ENCODE measurements at places on chromosomes 7 and 10.

DNA sequence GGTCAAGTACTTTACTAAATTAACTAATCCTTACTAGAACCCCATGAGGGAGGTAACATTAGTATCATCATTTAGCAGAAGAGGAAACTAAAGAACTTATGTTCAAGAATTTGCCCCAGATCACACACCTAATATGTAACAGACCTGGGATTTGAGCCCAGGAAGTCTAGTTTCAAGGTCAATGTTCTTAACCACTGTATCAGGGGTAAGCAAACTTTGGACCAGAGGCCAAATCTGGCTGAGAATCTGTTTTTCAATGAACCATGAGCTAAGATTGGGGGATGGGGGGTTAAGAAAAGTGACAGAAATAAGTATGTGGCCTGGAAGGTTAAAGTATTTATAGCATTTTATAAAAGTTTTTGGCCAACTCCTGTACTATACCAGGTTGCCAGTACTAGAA is 95.1 kb downstream of the ZNF248 start:
- DNase-seq = no peak

GRCh38 chr10:90859321-90859751 is 1.5 kb upstream of the HTR7 start:
- DNase-seq = no peak

- no peak for DNase-seq
Measured at GRCh38 chr10:5440206-5440605, 27.8 kb downstream of the NET1 start.

DNA sequence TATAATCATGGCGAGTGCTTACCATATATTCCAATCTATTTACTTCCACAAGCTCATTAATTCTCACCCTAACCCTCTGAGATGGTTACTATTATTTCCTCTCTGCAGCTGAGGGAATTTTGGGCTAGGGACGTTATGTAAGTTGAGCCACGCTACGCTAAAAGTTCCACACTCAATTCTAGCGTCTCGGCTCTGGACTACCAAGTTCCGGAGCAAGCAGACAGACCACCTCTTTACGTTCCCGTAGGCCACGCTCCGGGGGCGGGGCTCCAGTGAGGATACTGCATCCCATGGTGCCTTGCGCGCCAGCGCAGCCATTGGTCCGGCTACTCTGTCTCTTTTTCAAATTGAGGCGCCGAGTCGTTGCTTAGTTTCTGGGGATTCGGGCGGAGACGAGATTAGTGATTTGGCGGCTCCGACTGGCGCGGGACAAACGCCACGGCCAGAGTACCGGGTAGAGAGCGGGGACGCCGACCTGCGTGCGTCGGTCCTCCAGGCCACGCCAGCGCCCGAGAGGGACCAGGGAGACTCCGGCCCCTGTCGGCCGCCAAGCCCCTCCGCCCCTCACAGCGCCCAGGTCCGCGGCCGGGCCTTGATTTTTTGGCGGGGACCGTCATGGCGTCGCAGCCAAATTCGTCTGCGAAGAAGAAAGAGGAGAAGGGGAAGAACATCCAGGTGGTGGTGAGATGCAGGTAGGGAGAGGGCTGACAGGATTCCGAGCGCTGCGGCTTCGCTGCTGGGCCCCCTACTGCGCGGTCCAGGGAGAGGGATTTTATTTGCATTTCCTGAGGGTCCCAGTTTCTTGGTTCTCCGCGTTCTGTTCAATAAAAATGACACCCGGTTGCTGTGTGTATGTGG is at the start of gene KIF11:
Gene KIF11, plus strand, starts transcription at position 370 of the 858 bp plus-strand sequence. Its CDS starts 246 bp downstream, at position 616.
- DNase-seq = peak; percentile 99

GRCh38 chr10:125029584-125030242 is 87.8 kb downstream of the ZRANB1 start:
- DNase-seq = no peak

DNA sequence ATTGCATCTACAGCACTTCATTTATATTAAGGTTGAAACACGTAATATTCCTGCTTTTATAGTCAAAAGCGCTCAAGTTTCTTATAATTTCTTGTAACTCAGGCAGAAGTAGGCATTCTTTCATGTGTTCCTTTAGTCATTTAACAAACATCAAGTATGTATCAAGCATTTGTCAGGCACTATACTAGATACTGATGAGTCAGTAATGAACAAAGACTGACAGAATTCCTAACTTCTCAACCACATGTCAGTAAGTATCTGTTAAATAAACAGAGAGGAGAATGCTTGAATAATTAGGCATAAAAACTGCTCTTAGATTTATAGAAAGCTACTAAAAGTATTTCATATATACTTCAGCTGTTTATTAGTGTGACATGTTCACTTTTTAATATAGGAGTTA is 9.9 kb downstream of the CRPPA start:
- DNase-seq = no peak
